ENCODE measurements at places on chromosomes 1 and 21. TPM values are rescaled to one million over a fixed set of nuclear protein-coding genes. Genes with fewer than 3 reads are reported as not detected.
A peak's percentile ranks its signal among the peaks of the same experiment; 100 is the strongest.

The SFN gene
- total RNA-seq: 0.51 TPM

The SPRR2A gene
- total RNA-seq: not detected

The ADGRL4 gene
- 28.2 TPM for total RNA-seq

The RUNX3 gene
- total RNA-seq: 0.48 TPM

The TCP10L gene
- 1.1 TPM for total RNA-seq

The HTR6 gene
- not detected for total RNA-seq

The CD1D gene
- 2.0 TPM for total RNA-seq

The AMY1A gene
- total RNA-seq: not detected

The PSRC1 gene
- total RNA-seq: 2.2 TPM

The F11R gene
- 11.2 TPM for total RNA-seq

The CENPL gene
- total RNA-seq: 1.5 TPM

The AGTRAP gene
- total RNA-seq: 20.8 TPM

The C1orf52 gene
- total RNA-seq: 8.6 TPM

The SELP gene
- 13.7 TPM for total RNA-seq

DNA sequence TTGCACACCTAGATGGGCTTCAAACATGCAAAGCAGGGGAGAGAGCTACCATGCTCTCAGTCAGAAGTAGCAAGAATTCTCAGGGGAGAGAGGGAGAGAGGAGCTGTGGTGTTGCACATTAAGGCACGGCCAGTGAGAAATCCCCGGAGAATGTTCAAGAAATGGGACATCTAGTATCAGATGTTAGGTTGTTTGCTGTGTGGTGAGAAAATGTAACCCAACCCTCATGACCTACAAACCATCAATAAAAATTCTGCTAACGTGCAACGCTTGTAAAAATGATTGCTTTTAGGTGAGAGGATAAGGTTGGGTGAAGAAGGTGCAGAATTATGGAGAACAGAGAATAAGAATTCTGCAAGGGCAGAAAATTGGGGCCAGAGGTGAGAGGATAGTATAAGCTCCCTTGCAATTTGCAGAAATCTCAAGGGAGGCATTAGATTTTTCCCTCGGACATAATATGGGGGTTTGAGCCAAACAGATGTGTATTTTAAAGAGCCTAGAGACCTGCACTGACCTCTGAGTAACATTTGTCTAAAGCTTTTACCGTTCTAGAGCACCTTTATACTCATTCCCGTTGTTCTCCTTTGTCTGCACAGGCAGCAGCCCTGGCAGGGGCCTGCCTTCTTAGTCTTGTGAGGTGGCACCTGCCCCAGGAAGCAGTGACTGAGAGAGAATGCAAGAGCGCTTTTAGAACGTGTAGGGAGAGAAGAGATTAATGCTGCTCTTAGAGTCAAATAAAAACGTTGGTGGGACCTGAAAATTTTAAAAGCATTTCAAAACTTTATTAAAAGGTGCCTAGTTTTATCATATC is 25.4 kb upstream of the KIAA0040 start:
- no peak for DNase-seq
- H3K4me1 ChIP-seq: peaks cover 29% of the 10 kb centered on the region
- H3K36me3 ChIP-seq: no peaks in the 10 kb centered on the region
- no peak overlapping the region for H3K27ac ChIP-seq
- H3K4me3 ChIP-seq: no peak overlapping the region

DNA sequence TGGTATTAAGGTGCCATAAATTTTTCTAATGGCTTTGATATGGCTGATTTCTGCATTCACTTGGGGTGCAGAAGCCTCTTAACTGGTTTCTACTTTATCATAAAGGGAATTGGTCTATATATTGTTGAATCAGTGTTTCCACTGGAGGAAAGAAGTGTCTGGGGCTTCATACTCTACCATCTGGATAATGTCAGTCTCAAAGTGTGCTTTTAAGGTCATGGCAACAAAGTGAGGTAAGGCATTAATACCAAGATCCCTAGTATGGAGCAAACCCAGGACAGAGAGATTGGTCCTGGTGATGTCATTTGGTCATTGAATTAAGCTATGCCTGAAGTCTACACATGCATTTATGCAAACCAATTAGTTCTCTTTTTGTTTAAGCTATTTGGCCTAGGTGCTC is 309.9 kb downstream of the DUSP10 start:
- no peak overlapping the region for H3K4me3 ChIP-seq
- no peaks in the 10 kb centered on the region for H3K27me3 ChIP-seq
- no peak for DNase-seq

DNA sequence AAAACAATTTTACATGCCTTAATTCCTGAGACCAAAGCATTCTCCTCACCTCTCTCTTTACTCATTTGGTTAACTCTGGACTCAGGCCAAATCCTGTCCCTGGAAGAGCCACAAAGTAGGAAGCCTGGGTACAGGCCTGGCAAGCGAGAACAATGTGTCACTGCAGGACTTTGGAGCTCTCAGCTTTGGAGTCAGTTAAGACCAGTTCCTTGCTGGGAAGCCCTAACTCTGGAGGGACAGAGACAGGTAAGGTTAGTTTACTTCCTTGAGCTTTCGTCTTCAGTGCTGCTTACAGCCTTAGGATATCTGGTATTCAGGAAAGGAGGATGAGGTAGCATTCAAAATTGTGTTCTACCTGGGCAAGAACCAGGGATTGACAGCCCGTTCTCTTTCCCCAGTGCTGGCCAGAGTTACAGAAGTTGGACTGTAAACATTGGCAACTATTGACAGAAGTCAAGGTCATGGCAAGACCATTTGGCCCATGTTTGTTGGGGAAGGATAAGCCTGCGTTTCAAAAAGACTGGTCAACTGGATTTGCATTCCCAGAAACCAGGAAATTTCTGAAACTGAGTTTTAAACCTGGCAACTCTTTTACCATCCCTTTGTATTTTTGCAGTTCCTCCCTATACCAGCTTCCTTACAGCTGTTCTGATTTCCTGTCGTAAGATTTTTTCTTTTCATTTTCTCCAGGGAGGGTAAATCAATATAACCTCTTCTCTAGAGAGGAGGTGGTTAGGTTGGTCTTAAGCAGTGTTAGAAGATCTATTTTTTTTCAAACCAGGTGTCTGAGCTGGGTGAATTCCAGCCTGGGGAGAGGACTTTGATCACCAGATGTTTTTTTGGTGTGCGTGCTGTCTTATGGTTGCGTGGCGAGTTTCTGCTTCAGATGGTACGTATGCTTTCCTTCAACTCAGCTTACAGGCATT is at the start of gene C4BPB:
C4BPB (plus strand) TSS at position 160 of the 926 bp plus-strand sequence; CDS start at position 832, 672 bp downstream.
- H3K4me1 ChIP-seq: peaks cover 7% of the 10 kb centered on the region
- H3K36me3 ChIP-seq: no peaks in the 10 kb centered on the region
- no peak within 1 kb of the TSS for H3K27ac ChIP-seq
- no peak for DNase-seq
- H3K27me3 ChIP-seq: no peaks in the 10 kb centered on the region

DNA sequence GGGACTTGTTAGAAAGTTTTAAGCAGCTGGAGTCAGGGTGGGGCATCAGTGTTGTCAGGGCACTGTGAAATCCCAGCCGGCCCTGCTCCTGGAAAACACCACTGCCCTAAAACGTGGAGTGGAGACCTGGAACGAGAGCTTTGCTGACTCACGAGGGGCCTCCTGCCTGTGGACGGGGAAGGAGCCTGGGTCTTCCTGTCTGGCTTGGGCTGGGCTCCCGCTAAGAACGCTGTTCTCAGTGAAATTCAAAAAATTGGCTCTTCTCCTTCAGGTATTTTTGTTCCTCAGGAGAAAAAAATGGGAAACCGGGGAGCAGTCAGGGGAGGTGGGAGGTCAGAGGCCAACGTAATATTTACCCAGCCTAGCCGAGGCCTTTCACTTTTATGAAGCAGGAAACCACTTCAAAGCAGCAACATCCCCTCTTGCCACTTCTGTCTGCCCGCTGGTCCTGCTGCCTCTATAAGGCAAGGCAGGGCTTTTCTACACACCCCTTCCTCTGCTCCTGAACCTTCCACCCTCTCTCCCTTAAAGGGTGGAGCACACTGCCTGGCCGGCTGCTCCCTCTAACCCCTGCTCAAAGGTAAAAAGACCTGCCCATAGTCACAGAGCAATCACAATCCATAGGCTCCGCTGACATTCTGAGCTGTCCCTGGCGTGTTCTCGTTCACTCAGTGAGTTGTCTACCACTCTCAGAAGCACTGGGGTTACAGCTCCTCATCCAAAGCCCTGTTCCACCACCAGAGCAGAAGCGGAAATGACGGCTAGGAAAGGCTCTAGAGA is 8.0 kb downstream of the PLXNA2 start:
- DNase-seq: peak; percentile 85
- H3K27me3 ChIP-seq: no peaks in the 10 kb centered on the region
- no peaks in the 10 kb centered on the region for H3K36me3 ChIP-seq
- no peak overlapping the region for H3K4me3 ChIP-seq
- peaks cover 89% of the 10 kb centered on the region for H3K4me1 ChIP-seq

- H3K27ac ChIP-seq: no peak overlapping the region
- no peak for DNase-seq
- no peaks in the 10 kb centered on the region for H3K36me3 ChIP-seq
- H3K4me3 ChIP-seq: no peak overlapping the region
Measured at GRCh38 chr1:18641005-18641941, 10.6 kb downstream of the PAX7 start.

- H3K4me3 ChIP-seq: no peak overlapping the region
- H3K27me3 ChIP-seq: no peaks in the 10 kb centered on the region
- no peaks in the 10 kb centered on the region for H3K4me1 ChIP-seq
- no peak for DNase-seq
Measured at GRCh38 chr21:8988696-8989095, 1532.7 kb upstream of the TPTE start.

- no peak for DNase-seq
- peak overlapping the region; percentile 58 for H3K4me3 ChIP-seq
- no peaks in the 10 kb centered on the region for H3K36me3 ChIP-seq
- H3K27ac ChIP-seq: no peak overlapping the region
- H3K4me1 ChIP-seq: no peaks in the 10 kb centered on the region
- H3K27me3 ChIP-seq: no peaks in the 10 kb centered on the region
Measured at GRCh38 chr1:43566382-43567044, 35.8 kb downstream of the PTPRF start.

DNA sequence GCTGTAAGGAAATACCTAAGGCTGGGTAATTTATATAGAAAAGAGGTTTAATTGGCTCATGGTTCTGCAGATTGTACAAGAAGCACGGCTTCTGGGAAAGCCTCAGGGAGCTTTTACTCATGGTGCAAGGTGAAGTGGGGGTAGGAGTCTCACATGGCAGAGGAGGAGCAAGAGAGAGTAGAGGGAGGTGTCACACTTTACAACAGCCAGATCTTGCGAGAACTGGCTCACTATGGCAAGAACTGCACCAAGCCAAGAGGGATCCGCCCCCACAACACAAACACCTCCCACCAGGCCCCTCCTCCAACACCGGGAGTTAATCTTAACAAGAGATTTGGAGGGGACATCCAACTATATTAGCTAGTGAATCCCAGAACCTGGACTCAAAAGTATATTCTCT is 135.4 kb upstream of the SOD1 start:
- H3K4me1 ChIP-seq: no peaks in the 10 kb centered on the region
- H3K27ac ChIP-seq: no peak overlapping the region
- H3K36me3 ChIP-seq: no peaks in the 10 kb centered on the region

- no peaks in the 10 kb centered on the region for H3K36me3 ChIP-seq
- H3K4me1 ChIP-seq: peaks cover 22% of the 10 kb centered on the region
- peak within 1 kb of the TSS; percentile 62 for H3K27ac ChIP-seq
- no peaks in the 10 kb centered on the region for H3K27me3 ChIP-seq
- peak within 1 kb of the TSS; percentile 59 for H3K4me3 ChIP-seq
Measured at GRCh38 chr1:204685236-204686006, at the start of gene LRRN2. TSS of gene LRRN2 (minus strand) at chr1:204685738. CDS start at chr1:204619992, 65,746 bp downstream.

- no peaks in the 10 kb centered on the region for H3K27me3 ChIP-seq
- no peak overlapping the region for H3K27ac ChIP-seq
- no peak overlapping the region for H3K4me3 ChIP-seq
- H3K4me1 ChIP-seq: no peaks in the 10 kb centered on the region
- DNase-seq: no peak
Measured at GRCh38 chr1:33656467-33657005, 184.1 kb downstream of the ZSCAN20 start.

GRCh38 chr21:36482673-36483072 is 2.8 kb upstream of the CLDN14 start:
- no peaks in the 10 kb centered on the region for H3K27me3 ChIP-seq
- H3K4me1 ChIP-seq: no peaks in the 10 kb centered on the region
- no peak overlapping the region for H3K4me3 ChIP-seq
- DNase-seq: no peak
- no peaks in the 10 kb centered on the region for H3K36me3 ChIP-seq

GRCh38 chr1:180287988-180288705 is 58.1 kb downstream of the LHX4 start:
- no peak for DNase-seq
- H3K27ac ChIP-seq: no peak overlapping the region
- peaks cover 15% of the 10 kb centered on the region for H3K4me1 ChIP-seq
- no peaks in the 10 kb centered on the region for H3K36me3 ChIP-seq

- no peak overlapping the region for H3K4me3 ChIP-seq
- no peak overlapping the region for H3K27ac ChIP-seq
- no peaks in the 10 kb centered on the region for H3K4me1 ChIP-seq
- H3K27me3 ChIP-seq: no peaks in the 10 kb centered on the region
- H3K36me3 ChIP-seq: no peaks in the 10 kb centered on the region
Measured at GRCh38 chr1:57945045-57945444, 521.2 kb upstream of the DAB1 start.

- H3K36me3 ChIP-seq: no peaks in the 10 kb centered on the region
- H3K27me3 ChIP-seq: no peaks in the 10 kb centered on the region
- no peaks in the 10 kb centered on the region for H3K4me1 ChIP-seq
- no peak for DNase-seq
- H3K4me3 ChIP-seq: no peak overlapping the region
Measured at GRCh38 chr1:36843027-36843426, 191.3 kb downstream of the GRIK3 start.

DNA sequence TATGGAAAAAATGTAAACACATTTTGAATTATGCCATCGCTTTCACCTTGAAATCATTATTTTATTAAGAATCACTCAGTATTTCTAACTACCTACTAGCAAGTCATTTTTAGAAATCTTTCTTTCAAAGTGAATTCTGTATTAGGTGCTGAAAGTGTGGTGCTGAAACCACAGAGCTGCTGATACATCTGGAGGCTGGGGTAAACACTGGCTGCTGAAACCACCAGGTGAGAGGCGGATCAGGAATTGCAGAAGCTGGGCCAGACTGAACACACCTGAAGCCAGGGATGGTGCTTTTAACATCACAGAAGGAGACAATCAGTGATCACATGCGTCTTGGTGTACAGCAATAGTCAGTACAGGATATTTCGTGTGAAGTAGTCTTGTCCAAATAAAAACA is 42.2 kb upstream of the KCNE1 start:
- no peaks in the 10 kb centered on the region for H3K27me3 ChIP-seq
- H3K36me3 ChIP-seq: no peaks in the 10 kb centered on the region
- no peak for DNase-seq
- H3K27ac ChIP-seq: no peak overlapping the region

GRCh38 chr1:245458234-245458633 is 303.4 kb downstream of the KIF26B start:
- no peak overlapping the region for H3K27ac ChIP-seq
- H3K4me3 ChIP-seq: no peak overlapping the region
- no peaks in the 10 kb centered on the region for H3K27me3 ChIP-seq
- no peak for DNase-seq
- H3K4me1 ChIP-seq: no peaks in the 10 kb centered on the region
